AG10803 (cell line): ENCODE measurements at places on chromosomes 4 and X.

DNA sequence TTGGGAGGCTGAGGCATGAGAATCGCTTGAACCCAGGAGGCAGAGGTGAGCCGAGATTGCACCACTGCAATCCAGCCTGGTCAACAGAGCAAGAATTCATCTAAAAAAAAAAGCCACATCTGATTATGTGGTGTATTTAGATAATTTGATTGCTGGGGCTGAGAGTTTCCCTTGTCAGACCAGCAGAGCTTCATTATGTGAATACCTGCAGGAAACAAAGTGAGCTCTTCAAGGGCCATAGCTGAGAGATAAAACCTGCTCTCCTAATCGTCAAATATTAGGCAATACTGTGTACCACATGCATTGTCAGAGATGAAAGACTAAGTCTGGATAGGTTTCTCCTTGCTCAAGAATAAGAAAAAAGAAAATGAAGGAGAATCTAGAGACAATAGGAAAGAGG lies 800.0 kb upstream of the IGFBP7 start:
- no peak for DNase-seq

DNA sequence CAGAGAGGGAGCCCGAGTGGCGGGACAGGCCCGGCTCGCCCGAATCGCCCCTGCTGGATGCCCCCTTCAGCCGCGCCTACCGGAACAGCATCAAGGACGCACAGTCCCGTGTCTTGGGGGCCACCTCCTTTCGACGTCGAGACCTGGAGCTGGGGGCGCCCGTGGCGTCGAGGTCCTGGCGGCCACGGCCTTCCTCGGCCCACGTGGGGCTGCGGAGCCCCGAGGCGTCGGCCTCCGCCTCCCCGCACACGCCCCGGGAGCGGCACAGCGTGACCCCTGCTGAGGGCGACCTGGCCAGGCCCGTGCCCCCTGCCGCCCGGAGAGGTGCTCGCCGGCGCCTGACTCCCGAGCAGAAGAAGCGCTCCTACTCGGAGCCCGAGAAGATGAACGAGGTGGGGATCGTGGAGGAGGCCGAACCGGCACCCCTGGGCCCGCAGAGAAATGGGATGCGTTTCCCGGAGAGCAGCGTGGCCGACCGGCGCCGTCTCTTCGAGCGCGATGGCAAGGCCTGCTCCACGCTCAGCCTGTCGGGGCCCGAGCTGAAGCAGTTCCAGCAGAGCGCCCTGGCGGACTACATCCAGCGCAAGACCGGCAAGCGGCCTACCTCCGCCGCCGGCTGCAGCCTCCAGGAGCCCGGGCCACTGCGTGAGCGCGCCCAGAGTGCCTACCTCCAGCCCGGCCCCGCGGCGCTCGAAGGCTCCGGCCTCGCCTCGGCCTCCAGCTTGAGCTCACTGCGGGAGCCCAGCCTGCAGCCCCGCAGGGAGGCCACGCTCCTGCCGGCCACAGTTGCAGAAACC lies 156.9 kb downstream of the SOWAHB start:
- no peak for DNase-seq

GRCh38 chr4:110617075-110617640 lies 5.7 kb downstream of the PITX2 start:
- no peak for DNase-seq

DNA sequence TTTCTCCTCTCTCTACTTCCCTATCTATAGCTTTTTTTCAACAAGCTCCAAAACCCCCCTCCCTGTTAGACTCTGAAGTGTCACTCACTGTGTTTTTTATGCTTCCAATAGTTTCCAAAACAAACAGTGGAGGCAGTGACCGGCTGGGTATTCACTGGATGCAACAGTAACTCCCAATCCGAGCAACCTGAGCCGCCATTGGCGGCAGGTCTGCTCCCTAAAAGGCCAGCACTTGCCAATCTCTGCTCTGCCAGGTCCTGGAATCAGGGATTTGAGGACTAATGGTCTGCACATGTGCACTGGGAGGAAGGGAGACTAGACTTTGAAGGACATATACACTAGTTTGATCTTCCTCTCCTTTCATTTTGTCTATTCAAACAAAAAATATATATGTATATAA lies 7.1 kb downstream of the TBX22 start:
- no peak for DNase-seq

GRCh38 chr4:85789241-85789640 lies 314.3 kb downstream of the ARHGAP24 start:
- no peak for DNase-seq

DNA sequence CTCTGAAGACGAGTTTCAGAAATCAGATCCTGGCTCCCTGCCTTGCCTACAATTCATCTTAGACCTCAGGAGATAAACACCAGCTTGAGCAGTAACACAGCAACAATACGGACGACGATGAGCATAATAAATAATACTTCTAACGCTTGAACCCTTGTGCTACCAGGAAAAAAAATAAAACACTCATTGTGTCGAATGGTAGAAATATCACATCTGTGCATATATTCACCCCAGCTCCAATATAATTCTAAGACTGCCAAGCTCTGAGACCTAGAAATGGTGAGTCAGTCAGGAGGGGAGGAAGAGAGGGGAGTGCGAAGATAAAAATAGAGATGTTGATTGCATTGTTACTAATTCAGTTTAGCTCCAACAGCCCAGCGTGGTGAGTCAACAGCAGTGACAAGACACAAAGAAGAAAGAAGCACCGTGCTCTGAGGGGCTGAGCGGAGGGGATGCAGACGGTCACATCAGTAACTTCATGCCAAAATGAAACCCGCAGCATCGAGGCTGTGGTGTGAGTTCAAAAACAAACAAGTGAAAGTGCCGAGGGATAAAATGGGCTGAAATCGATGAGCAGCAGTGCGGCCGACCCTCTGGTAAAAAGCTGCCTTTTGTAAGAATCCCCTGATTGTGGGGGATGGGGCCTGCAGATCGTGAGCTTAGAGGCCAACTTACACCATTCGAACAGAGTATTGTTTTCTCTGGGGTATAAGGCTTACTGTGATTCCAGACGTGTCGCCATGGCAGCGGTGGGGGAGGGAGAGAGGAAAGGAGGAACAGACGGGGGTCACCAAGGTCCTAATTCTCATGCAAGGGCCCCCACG lies 150.4 kb downstream of the MGST2 start:
- DNase-seq, result peak; percentile 85

DNA sequence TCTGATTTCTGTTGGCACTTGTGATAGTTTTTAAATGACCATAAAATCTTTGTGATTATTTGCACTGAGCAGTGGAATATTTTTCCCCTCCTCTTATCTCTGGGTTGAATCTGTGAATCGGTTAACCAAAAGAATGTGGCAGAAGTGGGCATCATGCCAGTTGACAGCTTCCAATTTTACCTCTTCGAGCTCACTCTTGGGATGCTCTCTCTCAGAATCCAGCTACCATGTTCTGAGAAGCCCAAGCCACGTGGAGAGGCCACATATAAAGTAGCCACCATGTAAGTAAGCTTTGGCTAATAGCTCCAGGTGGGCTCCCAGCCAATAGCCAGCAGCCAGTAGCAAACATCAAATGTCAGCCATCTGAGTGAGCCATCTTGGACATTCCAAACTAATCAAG lies 12.9 kb upstream of the WDR19 start:
- no peak for DNase-seq

- no peak for DNase-seq
These were observed at the start of gene ZNF185 for GRCh38 chrX:152897222-152898131. TSS of gene ZNF185 (plus strand) at chrX:152898067. CDS start at chrX:152914490, 16,423 bp downstream.

GRCh38 chr4:77349796-77350195 lies 192.8 kb downstream of the CCNG2 start:
- peak; percentile 55 for DNase-seq

DNA sequence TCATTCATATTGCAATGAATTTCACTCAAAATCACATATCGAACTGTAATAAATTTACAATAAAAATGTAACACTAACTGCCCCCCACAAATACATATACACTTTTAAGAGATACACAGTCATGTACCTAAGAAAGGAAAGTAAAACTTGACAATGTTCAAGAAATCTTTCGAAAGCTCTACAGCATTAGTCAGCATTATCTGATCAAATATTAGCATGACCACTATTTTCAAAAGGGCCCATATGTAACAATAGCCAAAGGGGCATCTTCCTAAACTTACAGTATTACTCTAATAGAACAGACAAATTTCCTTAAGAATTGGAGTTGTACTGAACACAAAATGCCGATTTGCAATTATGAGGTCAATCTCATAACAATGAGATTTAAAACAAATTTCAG lies 51.8 kb downstream of the STX18 start:
- no peak for DNase-seq
